ENCODE measurements at places on chromosomes 3 and 15.

- no peak for DNase-seq
Observed at GRCh38 chr3:78177780-78178179, 1137.9 kb downstream of the ROBO2 start.

GRCh38 chr15:100284191-100284590, 57.6 kb downstream of the ADAMTS17 start:
- no peak for DNase-seq

DNA sequence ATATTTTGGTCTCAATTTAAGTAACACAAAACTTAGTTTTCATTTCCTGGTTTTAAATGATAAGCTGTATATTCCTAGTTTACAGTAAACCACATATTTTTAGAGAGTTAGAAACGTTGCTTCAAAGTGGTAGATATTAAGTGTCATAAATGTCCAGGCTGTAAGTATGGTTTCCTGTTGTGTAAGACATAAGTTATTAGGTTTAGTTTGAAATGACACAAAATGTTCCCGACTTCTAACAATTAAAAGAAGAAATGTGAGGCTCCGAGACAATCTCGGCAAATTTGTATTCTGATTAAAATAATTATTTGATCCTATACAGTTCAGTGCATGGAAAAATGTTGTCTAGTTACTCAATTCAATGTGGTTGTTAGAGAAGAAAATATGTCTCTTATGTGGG, 387.3 kb downstream of the EPHA3 start:
- DNase-seq, result no peak

DNA sequence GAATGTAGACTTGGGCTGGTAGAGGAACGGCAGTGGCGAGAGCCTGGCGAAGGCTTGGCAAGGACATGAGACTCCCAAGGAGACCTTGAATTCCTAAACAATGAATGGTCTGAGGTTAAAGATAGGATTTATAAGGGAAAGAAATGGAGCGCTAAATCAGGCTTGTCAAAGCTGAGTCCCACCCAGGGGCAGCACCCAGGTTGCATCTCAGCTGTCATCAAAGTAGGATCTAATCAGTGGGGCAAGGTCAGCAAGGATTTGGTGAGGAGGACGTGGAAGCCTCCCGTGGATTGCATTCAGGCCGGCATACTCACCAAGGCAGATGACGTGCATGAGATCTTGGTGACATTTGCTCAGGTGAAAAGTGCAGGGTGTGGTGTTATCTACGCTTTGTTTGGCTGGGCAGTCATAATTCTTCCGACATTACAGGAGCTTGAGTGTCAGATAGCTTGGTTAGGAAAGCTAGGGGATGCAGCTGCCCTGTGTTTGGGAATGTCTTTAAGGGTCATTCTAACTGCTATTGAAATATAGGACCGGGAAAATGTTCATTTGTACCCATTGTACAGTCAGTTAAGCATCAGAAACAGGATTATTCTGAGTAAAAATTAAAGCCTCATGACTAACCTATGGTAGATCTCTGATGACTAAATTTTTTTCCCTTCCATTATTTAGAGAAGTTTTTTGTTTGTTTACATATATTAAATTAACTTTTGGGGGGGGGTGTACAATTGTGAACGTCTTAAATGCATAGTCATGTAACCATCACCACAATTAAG, 99.4 kb upstream of the TSC22D2 start:
- DNase-seq, result no peak

GRCh38 chr15:29071882-29072273, 186.1 kb downstream of the APBA2 start:
- DNase-seq, result no peak

DNA sequence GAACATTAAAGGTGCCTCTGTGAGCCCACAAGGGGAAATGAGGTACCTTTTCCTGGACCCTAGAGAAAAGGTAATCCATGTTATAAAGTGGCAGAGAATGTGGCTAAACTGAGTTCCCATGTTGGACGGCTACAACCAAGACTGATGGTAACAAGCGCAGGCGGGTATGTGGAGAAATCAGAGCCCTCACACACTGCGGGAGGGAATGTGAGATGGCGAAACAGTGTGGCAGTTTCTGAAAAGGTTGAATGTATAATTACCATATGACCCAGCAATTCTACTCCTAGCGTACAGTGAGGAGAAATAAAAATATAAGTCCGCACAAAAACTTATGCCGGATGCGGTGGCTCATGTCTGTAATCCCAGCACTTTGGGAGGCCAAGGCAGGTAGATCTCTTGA, 24.1 kb upstream of the SHISA5 start:
- DNase-seq, result no peak
